ENCODE measurements at places on chromosomes 13 and 19.

DNA sequence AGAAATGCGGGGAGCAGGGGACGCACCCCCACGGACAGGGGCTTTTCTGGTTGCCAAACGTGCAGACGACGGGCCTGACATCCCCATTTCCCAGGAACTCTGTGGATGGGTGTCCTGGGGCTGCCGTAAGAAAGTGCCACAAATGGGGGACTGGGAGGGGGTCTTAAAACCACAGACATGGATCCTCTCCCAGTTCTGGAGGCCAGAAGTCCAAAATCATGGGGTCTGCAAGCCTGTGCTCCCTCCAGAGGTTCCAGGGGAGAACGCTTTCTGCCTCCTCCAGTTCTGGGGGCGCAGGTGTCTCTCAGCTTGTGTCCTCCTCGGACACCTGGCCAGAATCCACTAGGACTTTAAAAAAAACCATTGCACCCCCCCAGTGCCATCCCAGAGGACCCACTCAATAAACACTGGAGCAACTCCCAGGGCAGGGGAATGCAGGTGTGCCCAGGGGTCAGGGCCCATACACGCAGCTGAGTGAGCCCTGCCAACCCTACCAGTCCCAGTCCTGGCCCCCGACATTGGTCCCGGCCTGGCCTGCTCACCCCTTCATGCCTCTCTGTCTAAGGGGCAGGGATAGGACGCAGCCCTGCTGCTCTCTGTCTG is 103.9 kb downstream of the GADD45B start:
- DNase-seq: no peak

DNA sequence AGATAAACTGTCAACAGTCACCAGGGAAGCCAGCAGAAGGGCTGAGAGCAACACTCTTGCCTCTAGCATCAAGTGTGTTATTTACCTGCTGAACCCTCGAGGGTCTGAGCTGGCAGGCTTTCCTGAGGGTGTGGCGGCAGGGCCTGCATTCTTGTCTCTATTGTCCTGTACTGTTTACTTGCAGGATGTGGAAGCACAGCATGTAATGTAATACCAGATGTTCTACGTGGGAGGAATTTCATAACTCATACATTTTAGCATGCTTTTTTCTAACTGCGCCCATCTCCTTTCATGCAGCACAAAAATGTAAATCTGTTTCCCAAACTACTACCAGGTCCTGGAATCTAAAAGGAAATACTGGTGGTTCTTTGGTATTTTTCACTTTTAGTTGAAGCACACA is 153.1 kb downstream of the RGCC start:
- no peak for DNase-seq

DNA sequence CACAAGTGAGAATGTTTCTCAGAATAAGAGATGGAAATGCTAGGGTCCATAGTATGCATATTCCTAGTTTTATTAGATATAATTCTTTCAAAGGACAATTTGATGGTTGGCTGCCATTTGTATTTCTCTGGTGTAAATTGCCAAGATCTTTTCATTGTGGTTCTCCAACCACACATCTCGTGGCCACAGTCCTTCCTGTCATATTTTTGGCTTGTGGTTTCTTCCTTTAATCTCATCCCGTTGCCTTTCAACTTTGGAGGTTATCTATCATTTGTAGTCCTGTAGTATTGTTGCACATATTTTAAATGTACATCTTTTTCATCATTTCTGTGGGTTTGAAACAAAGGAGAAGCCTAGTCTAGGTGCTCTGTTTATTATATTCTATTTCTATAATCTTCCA is 61.2 kb downstream of the WASF3 start:
- no peak for DNase-seq

DNA sequence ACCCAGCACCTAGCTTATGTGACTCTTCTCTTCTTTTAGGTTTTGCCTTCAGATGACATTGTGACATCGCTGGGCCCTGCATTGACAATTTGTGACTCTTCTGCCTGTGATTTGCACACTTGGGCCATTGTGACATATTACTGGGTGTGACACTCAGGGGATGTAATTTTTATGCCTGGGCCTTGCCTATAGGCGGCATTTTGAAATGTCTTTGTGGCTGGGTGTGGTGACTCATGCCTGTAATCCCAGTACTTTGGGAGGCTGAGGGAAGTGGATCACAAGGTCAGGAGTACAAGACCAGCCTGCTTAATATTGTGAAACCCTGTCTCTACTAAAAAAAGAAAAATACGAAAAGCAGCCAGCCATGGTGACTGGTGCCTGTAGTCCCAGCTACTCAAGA is 28.4 kb upstream of the ZNF681 start:
- no peak for DNase-seq

GRCh38 chr19:1840541-1841115 is 7.7 kb downstream of the REXO1 start:
- no peak for DNase-seq

DNA sequence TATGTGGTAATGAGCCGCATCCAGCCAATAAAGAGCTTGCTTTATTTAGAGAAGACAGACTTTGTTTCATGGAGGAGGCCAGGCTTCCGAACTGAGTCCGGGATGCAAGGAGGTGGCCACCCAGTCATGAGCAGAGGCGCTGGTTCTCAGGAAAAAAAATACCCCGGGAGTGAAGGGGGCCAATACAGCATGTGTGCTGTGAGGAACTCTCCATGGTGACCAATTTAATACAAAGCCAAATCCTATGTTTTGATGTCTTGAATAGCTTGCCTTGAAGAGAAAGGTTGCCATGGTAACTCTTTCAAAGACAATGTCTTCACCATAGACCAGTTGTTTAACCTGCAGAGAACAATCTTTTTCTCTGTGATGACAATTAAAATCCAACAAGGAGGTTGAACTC is 43.4 kb upstream of the PDCD5 start:
- no peak for DNase-seq

DNA sequence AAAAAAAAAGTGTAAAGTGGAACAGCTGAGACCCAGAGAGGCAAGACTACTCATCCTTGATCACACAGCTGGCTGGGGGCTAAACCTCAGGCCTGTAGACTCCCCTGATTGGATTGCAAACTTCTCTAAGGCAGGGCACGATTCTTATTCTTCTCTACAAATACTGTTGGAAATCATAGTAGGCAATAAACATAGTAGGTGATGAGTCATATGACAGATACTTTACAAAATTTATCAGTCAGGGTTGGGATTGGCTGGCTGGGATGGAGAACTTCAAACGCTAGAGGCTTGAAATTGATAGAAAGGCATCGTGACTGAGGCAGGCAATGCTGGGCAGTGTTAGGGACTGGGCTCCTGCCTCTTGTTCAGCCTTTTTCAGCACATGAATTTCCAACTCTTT is 5.9 kb upstream of the MATK start:
- DNase-seq: no peak

DNA sequence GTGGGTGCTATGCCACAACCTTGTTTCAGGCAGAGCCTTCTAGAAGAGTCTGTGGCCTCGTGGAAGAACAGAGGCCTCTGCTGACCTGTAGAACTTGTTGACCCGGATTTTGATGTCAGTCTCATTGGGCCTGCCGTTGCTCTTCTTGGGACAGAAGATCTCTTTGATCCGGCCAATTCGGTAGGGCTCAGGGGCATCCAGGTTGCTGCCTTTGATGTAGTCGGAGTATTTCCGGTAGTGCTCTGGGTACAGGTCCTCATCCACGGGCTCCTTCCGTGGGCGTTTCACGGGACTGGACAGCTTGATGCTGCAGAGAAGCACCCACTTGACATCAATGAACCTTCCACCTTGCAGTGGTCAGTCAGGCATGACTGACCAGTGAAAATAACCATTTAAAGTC is 24.0 kb upstream of the EIF3G start:
- no peak for DNase-seq

DNA sequence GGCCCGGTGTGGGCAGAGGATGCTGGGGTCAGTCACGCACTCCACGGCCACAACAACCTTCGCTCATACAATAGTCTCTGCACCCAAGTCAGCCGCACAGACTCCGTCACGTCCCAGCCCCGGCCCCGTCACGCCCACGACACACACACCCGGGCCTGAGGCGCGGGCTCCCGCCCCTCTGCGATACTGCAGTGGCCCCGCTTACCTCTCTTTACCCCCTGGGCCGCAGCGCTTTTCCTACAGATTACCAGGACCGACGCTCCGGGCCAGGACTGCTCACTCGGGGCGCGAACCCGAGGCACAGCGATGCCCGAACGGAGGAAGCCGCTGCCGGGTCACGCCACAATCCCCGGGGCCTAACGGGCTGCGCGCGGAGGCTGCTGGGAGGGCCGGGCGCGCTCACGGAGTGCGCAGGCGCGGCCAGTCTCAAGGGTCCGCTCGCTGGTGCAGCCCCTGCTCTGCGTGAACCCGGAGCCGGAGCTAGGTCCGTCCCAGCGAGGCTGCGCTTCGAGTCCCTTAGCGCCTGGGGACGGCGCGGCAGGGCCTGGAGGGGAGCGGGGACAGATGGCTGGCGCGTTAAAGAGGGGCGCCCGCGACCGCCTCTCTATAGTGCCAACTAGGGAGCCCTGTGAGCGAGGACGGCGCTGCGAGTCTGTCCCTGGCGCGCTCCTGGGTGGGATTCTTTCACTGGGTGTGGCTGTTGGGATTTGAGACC is at the start of gene ZFP82:
Gene ZFP82, minus strand, starts transcription at position 358 of the 715 bp plus-strand sequence. CDS start 8,855 bp downstream, outside the sequence.
- DNase-seq: peak; percentile 86

DNA sequence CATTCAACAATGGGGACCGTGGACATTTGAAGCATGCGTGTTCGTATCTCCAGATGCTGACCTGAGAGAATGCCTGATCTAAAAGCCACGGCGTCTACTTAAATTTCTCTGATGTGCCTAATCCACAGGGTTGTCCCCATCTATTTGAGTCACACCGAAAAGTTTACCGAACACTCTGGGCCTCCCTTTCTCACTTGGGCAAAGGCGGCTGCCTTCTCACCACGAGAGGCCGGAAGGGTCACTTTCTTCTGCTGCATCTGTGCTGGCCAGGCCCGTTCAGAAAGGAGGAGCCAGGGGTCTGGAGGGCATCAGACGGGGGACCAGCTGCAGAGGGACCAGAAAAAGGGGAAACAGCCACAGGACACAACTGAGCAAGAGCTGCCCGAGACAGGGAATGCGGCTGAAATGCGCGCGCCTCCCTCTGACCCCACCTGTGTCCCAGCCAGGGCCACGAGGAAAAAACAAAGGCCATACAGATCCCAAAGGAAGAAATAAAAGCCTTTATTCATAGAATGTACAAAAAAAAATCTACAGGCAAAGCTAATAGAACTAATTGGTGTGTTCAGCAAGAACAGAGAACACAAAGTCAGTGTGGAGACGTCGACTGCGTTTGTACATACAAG is 71.3 kb upstream of the C13orf46 start:
- no peak for DNase-seq

GRCh38 chr19:58325311-58326022 is 1.3 kb upstream of the ZSCAN22 start:
- no peak for DNase-seq

- DNase-seq: no peak
Observed at GRCh38 chr13:48874165-48874564, 101.5 kb upstream of the FNDC3A start.

DNA sequence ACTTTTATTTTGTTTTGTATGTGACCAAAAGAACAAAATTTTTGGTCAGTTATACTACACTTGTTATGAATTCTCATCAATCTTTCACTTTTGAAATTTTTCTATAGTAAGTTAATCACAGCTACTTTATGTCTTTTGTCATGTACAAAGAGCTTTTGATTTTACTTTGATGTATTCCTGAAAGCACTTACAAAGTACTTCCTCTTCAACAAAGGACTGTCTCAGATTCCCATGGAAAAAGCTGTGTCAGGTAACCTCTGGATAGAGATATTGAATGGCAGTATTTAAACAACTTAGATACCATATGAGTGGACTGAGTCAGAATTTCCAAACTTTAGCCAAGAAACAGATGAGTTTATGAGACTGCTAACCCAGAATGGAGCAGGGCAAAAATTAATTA is 689.3 kb upstream of the ATXN8OS start:
- no peak for DNase-seq

DNA sequence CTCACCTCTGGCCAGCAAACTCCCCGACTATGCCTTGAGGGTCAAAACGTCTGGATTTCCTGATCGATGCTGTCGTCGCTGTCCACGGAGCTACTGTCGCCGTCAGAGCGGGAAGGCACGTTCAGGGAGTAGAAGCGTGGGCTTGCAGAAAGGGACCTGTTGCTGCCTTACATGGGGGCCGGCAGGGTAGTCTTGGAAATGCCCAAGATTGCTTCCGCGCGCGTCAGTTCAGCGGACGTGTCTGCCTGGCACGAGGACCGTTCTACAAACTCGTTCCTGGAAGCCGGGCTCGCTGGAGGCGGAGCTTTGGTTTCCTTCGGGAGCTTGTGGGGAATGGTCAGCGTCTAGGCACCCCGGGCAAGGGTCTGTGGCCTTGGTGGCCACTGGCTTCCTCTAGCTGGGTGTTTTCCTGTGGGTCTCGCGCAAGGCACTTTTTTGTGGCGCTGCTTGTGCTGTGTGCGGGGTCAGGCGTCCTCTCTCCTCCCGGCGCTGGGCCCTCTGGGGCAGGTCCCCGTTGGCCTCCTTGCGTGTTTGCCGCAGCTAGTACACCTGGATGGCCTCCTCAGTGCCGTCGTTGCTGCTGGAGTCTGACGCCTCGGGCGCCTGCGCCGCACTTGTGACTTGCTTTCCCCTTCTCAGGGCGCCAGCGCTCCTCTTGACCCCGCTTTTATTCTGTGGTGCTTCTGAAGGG is 15.4 kb downstream of the RB1 start:
- DNase-seq: no peak

GRCh38 chr13:113356596-113356995 is 7.3 kb downstream of the GRTP1 start:
- DNase-seq: no peak

GRCh38 chr13:36142735-36143134 is 11.6 kb upstream of the DCLK1 start:
- no peak for DNase-seq

DNA sequence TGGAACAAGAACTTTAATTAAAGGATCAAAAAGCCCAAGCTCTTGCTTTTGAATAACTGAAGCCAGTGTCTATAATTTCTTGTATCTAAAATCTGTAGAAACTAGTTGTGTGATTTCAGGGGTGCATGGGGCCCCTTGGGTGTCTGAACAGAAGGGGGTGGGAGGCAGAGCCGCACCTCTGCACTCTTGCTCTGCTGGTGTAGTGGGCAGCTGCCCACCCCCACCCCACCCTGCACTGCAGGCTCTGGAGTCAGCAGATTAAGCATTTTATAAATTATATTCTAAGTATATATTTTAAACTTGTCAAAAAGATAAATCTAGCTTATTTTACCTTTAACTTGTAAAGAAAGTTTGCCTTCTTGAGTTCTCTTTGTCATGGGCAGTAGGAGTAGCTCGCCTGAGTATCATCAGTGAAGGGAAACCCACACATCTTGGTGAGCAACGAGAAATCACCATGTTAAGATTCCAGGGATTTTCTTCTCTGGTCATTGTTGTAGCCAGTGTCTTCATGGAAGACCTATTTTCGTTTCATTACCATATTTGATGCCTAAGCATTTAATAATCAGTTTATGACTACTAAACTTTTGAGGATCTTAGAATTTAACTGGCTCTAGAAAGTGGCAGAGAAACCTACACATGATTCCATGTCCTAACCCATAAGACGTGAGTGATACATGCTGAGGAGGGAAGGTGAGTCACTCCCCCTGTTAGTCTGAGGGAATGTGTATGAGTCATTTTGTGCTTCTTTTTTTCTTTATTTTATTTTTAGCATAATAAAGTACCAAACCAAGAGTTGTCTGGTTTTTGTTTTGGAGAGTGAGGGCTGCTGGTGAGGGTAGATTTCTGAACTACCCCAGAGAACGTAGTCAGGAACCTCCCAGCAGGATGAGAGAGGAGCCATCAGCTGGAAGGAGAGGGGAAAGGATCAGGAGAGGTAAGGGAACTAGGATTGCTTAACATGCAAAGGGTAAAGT is 7.7 kb downstream of the UBE2L5 start:
- no peak for DNase-seq

GRCh38 chr19:32201211-32201610 is 144.2 kb upstream of the ZNF507 start:
- DNase-seq: no peak
